ENCODE measurements at places on chromosomes 1 and 21. TPM values are rescaled to one million over a fixed set of nuclear protein-coding genes. Genes with fewer than 3 reads are reported as not detected.

Gene TRIM58
- total RNA-seq = 0.69 TPM

DNA sequence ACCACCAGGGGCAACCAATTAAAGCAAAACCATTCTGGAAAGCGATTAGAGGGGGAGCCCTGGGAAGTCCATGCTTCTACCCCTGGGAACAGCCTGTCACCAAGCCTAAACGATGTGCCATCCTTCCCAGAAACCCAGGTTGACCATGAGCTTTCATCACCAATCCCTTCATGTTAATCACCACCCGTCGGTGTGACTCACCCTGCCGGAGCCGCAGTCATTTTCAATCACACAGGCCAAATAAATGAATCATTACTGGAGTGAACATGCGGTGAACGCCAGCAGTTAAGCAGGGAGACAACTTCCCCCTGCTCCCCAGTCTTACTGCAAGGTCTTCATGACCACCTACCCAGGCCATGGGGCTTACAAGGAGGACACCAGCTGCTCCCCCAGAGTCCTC lies 308.8 kb downstream of the AJAP1 start:
- no peaks in the 10 kb centered on the region for H3K4me1 ChIP-seq
- no peak for DNase-seq
- no peaks in the 10 kb centered on the region for H3K36me3 ChIP-seq
- no peak overlapping the region for H3K4me3 ChIP-seq

DNA sequence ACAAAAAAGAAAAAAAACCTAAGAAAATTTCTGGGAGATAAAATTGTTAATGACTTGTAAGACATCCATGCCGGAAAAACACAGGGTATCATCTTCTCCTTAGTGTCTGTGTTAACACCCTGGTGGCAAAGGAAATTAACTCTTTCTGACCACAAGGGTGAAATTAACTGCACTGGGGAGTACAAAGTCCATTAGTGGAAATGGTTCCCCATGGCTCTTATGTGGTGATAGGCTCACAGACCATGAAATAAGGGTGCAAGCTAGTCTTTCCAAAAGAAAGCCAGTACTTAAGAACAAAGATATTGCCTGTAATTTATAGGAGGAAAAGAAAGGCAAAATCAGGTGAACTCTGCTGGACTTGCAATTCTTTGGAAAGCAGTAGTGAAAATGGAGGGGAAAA lies 185.4 kb downstream of the LRRIQ3 start:
- DNase-seq = no peak
- H3K36me3 ChIP-seq = no peaks in the 10 kb centered on the region
- no peak overlapping the region for H3K27ac ChIP-seq

DNA sequence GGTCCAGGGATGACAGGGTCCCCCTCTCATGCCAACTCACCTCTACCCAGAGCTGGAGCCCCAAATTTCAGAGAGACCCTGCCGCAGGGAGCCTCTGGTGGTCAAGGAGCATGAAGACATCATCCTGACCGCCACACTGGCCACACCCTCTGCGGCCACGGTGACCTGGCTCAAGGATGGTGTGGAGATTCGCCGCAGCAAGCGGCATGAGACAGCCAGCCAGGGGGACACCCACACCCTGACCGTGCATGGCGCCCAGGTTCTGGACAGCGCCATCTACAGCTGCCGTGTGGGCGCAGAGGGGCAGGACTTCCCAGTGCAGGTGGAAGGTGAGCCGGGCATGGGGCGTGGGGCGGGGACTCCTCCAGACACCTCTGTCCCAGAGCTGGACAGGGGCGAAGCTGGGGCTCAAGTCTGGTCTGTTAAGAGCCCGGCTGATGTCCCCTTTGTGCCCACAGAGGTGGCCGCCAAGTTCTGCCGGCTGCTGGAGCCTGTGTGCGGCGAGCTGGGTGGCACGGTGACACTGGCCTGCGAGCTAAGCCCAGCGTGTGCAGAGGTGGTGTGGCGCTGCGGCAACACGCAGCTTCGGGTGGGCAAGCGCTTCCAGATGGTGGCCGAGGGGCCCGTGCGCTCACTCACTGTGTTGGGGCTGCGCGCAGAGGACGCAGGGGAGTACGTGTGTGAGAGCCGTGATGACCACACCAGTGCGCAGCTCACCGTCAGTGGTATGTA lies 66.0 kb downstream of the OBSCN start:
- no peak overlapping the region for H3K27ac ChIP-seq
- no peak for DNase-seq
- H3K4me3 ChIP-seq = no peak overlapping the region
- H3K4me1 ChIP-seq = peaks cover 6% of the 10 kb centered on the region
- no peaks in the 10 kb centered on the region for H3K27me3 ChIP-seq

Gene S100A7
- not detected for total RNA-seq

DNA sequence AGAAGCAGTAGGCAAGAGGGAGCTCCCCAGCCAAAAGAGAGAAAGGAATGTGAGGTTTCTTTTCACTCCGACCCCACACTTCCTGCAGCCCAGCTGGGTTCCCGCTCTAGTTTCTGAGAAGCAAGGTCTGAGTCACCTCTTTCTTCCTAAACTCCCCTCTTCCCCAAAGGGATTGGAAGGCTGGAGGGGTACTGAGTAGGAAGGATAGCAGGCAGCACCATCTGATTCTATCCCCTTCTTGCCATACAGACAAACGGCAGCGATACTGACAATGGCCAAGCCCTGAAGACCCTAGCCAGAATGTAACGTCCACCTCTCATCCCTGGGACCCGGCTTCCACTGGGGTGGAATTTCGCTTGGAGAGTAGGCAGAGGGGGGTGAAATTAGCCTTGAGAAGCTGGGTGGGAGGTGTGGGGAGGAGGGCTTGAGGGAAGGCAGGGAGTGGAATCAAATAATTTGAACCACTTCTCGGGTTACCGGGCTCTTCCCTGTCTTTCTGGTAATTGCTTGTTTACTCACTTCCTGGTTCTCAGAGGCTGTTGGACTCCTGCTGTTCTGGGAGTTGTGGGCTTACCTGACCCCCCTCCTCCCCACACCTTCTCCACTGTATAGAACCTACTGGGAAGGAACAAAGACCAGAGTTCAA lies 13.2 kb downstream of the IER5 start:
- no peak overlapping the region for H3K4me3 ChIP-seq
- no peak overlapping the region for H3K27ac ChIP-seq
- H3K4me1 ChIP-seq = peaks cover 84% of the 10 kb centered on the region

GRCh38 chr1:113109908-113110554 lies 37.0 kb downstream of the LRIG2 start:
- H3K27me3 ChIP-seq = no peaks in the 10 kb centered on the region
- H3K4me1 ChIP-seq = peaks cover 1% of the 10 kb centered on the region
- H3K27ac ChIP-seq = no peak overlapping the region
- H3K4me3 ChIP-seq = no peak overlapping the region
- H3K36me3 ChIP-seq = peaks cover 41% of the 10 kb centered on the region
- no peak for DNase-seq

Gene GCSAML
- total RNA-seq = not detected

Gene CDK18
- 2.9 TPM for total RNA-seq

DNA sequence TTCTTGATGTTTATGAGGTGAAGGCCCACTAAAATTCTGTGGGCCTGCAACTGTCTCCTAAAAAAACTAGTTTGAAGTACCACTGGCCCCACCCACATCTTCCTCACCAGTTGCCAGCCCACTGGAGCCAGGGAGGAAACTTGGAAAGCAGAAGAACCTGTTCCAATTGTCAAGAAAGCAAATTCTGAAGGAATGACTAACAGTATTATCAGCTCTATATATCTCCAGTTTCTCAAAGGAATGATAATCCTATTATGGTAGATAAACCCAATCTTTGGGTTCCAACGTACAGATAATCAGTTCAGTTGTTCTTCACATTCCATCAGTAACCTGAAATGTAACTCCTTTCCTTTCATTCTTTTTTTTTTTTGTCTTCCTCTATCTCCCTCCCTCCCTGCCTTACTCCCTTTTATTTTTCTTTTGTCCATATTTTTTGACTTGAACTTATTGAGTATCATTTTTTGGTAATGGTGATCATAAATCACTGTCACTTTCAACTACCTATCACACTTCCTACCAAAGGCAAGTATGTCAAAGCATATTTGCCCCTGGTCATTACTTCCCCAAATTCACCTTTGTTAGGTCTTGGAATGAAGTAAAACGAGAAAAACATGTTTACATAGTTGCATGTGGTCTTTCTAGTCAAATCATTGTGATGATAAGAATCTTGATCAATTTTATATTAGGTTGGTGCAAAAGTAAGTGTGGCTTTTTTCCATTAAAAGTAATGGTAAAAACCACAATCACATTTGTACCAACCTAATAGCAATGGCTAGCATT lies 943.4 kb downstream of the TTLL7 start:
- no peak overlapping the region for H3K27ac ChIP-seq
- H3K4me3 ChIP-seq = no peak overlapping the region
- H3K27me3 ChIP-seq = no peaks in the 10 kb centered on the region
- H3K4me1 ChIP-seq = no peaks in the 10 kb centered on the region
- H3K36me3 ChIP-seq = no peaks in the 10 kb centered on the region

Gene LGR6
- not detected for total RNA-seq

DNA sequence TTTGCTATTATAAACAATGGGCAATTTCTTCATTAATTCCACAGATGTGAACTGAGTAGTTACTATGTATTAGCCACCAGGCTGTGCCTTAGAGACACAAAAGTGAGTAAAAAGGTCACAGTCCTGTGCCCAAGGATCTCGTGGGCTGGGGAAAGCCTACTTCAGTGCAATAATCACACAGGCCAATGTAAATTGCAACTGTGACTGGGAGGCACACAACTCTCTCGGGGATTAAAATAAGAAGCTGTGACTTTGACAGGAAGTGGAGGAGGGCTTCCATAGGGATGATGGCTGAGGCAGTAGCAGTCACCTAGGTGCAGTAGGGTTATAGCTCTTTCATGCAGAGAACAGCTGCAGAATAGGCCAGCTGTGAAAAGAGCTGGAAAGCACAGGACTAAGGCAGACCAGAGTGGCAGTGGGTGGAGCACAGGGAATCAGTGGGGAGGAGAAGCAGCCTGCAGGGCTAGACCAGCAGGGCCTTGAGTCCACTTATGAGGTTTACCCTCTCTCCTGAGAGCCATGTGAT lies 121.9 kb downstream of the MAB21L3 start:
- no peak overlapping the region for H3K4me3 ChIP-seq
- H3K4me1 ChIP-seq = peaks cover 11% of the 10 kb centered on the region
- no peaks in the 10 kb centered on the region for H3K27me3 ChIP-seq
- H3K36me3 ChIP-seq = no peaks in the 10 kb centered on the region

Gene CYP2J2
- total RNA-seq = 3.4 TPM

Gene RIPPLY3
- total RNA-seq = not detected

DNA sequence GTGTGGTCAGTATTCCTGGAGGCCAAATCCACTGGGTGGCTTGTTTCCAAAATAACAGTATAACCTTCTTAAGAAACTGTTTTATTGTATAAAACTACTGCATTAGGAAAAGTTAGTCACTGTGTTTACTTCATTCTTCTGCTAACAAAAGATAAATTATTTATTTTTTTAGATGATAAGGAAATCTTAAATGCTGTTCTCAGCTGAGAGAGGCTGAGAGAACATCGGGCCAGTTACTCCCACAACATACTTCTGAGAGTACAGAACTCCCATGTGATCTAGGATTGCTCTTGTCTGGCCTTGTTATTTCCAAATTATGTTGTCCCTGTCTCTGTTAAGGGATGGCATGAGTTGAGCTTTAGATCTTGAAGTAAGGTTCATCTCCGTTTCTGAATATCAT lies 96.7 kb upstream of the CXADR start:
- no peak for DNase-seq
- H3K4me3 ChIP-seq = no peak overlapping the region
- peaks cover 2% of the 10 kb centered on the region for H3K27me3 ChIP-seq
- H3K36me3 ChIP-seq = no peaks in the 10 kb centered on the region
- no peak overlapping the region for H3K27ac ChIP-seq

DNA sequence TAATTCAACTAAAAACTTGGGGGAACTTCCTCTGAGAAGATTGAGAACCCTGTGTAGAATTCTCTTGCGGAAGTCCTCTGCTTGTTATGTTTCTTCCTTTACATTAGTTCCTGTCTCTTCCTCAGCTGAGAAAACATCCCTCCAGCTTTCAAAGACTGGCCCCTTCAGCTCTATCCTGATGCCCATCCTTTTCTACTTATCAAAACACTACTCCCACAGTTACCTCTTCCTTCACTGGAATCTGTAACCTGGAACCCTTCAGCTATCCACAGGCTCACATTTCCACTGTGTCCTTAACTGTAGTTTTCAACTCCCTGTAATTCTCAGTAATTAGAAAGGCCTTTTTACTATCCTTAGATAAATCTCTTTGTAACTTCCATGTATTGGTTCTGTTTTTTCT lies 6.0 kb upstream of the DEDD start:
- H3K27me3 ChIP-seq = no peaks in the 10 kb centered on the region
- H3K4me3 ChIP-seq = no peak overlapping the region
- no peak for DNase-seq
- peaks cover 4% of the 10 kb centered on the region for H3K36me3 ChIP-seq
- peaks cover 13% of the 10 kb centered on the region for H3K4me1 ChIP-seq

Gene GBP2
- 270 TPM for total RNA-seq

Gene SPRR2B
- not detected for total RNA-seq

- H3K27me3 ChIP-seq = no peaks in the 10 kb centered on the region
- no peak for DNase-seq
- no peaks in the 10 kb centered on the region for H3K36me3 ChIP-seq
- H3K4me3 ChIP-seq = no peak overlapping the region
- H3K27ac ChIP-seq = no peak overlapping the region
Measured at GRCh38 chr21:16597753-16598152, 868.0 kb downstream of the USP25 start.

Gene ARHGAP29
- total RNA-seq = not detected

GRCh38 chr1:41452704-41453290 lies 31.7 kb downstream of the EDN2 start:
- H3K36me3 ChIP-seq = no peaks in the 10 kb centered on the region
- no peak overlapping the region for H3K27ac ChIP-seq
- H3K4me1 ChIP-seq = no peaks in the 10 kb centered on the region
- DNase-seq = no peak
- H3K27me3 ChIP-seq = peaks cover 3% of the 10 kb centered on the region

Gene KRTAP21-2
- total RNA-seq = not detected

- no peak for DNase-seq
- no peaks in the 10 kb centered on the region for H3K36me3 ChIP-seq
- H3K4me3 ChIP-seq = no peak overlapping the region
- no peaks in the 10 kb centered on the region for H3K4me1 ChIP-seq
- no peak overlapping the region for H3K27ac ChIP-seq
- peaks cover 6% of the 10 kb centered on the region for H3K27me3 ChIP-seq
Measured at GRCh38 chr1:181812208-181812607, 249.3 kb downstream of the ZNF648 start.

Gene MMEL1
- total RNA-seq = 2.9 TPM

Gene ZYG11A
- total RNA-seq = 0.25 TPM

Gene CD5L
- not detected for total RNA-seq

- no peaks in the 10 kb centered on the region for H3K27me3 ChIP-seq
- no peak overlapping the region for H3K4me3 ChIP-seq
- H3K36me3 ChIP-seq = peaks cover 61% of the 10 kb centered on the region
- H3K4me1 ChIP-seq = peaks cover 26% of the 10 kb centered on the region
- DNase-seq = no peak
Measured at GRCh38 chr1:24909388-24909898, 20.6 kb downstream of the RUNX3 start.

GRCh38 chr1:46400421-46400820 lies 6.3 kb downstream of the FAAH start:
- DNase-seq = no peak
- no peak overlapping the region for H3K27ac ChIP-seq
- no peaks in the 10 kb centered on the region for H3K4me1 ChIP-seq
- no peaks in the 10 kb centered on the region for H3K36me3 ChIP-seq

Gene PRRC2C
- 259 TPM for total RNA-seq

Gene NBPF26
- 19.6 TPM for total RNA-seq

Measured in activated CD4-positive, alpha-beta T cell treated with anti-CD3 and anti-CD28 coated beads, Interleukin-2, amount 10 ng/mL, durations not matched to agents 7 days and 5 days (primary cell).